ENCODE measurements at places on chromosomes 16 and 17.

- DNase-seq: no peak
These were observed 916 bp downstream of the HEATR3 start for GRCh38 chr16:50066482-50067289.

DNA sequence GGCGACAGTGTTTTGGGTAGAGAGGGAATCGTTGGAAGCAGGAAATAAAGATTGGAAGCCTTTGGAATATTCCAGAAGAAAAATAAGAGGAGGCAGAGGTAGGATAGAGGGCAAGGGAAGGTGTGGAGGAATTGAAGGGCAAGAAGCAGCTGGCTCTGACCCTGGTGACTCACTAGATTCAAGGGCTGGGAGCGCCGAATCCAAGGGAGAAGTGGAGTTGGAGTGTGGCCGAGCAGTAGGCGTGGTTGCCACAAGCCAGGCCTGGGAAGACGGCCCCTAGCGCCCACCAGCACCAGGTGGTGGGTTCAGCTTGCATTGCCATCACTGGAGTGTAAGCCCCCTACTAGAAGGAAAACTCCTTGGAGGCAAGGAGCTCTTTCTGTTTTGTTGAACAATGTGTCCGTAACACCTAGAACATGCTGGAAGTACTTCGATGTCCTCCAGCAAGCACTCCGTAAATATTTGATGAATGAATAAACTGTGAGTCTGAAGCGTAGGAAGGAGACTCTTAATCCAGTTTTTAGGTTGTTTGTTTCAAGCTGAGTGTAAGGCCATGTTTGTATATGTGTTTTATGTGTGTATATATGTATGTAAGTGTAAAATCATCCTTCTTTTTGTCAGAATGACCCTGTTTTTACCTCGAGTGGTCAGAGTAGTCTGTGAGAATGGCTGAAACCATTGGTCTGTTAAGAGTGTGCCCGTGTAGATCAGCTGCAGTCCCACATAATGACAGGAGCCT lies 139.5 kb downstream of the CMIP start:
- DNase-seq: no peak

GRCh38 chr17:55546991-55547664 lies 35.9 kb upstream of the SMIM36 start:
- no peak for DNase-seq

- DNase-seq: no peak
These were observed 492 bp downstream of the SLC25A39 start for GRCh38 chr17:44324092-44324570.

GRCh38 chr17:5068236-5068635 lies 10.0 kb upstream of the ZFP3 start:
- DNase-seq: no peak

GRCh38 chr17:16491131-16491702 lies 776 bp downstream of the LRRC75A start:
- DNase-seq: peak; percentile 21

DNA sequence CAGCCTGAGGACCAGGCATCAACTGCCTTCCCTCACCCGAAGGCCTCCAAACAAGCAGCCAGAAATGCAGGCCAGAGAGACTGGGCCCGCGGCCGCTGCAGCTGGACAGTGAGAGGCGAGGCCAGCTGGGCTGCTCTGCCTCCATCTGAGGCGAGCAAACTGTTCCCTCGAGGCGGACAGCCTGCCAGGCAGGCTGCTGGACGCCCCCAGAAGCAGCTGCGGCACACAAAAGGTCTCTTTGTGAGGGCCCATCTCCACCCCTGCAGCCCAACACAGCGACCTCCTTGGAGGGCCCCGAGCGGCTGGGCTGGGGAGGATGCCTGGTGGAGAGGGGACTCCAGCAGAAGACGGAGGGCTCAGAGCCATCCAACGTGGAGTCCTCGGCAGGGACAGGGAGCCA lies 4.7 kb downstream of the CORO7 start:
- no peak for DNase-seq

GRCh38 chr17:46023783-46024388 lies 24.8 kb downstream of the STH start:
- no peak for DNase-seq

- no peak for DNase-seq
These were observed 19.0 kb downstream of the GPR179 start for GRCh38 chr17:38324772-38325171.

DNA sequence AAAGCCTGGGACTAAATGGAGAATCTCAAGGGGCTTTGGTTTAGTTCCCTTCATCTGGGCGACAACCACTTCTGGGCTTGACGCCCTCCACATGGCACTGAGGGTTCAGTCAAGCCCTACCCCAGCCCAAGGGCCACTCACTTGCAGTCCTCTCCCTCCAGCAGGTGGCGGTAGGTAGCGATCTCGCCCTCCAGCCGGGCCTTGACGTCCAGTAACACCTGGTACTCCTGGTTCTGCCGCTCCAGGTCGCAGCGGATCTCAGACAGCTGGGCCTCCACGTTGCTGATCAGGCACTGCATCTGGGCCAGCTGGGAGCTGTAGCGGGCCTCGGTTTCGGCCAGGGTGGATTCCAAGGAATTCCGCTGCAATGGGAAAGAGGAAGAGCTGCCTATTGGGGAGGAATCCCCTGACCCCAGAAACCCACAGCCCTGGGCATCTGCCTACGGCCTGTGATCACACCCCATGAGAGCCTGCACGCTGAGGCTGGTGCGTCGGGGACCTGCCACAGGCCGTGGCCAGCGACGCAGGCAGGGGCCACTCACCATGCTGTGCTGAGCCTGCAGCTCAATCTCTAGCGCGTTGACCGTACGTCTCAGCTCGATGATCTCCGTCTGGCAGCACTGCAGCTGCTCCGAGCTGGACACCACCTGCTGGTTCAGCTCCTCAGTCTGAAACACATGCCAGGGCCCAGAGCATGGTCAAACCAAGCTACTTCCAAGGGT lies 2.7 kb downstream of the KRT36 start:
- no peak for DNase-seq

GRCh38 chr17:14838567-14838966 lies 426.6 kb downstream of the PMP22 start:
- no peak for DNase-seq

DNA sequence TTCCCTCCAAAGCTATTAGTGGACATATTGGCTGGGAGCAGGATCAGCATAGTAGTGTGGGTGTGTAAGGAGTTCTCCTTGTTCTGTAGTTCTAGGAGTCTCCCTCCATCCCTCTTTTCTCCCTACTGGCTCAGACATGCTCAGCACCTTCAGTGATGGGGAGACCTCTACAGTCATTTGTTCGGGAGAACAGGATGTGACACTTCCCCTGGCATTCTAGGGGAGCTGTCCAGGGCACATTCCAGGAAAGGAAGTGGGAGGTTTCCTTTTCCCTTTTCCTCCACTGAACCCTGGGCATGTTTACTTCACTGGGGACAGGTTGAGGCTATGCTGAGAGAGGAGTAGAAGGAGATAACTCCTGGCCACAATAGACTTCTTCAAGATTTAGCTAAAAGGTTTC lies 86.5 kb downstream of the MYH13 start:
- DNase-seq: no peak

DNA sequence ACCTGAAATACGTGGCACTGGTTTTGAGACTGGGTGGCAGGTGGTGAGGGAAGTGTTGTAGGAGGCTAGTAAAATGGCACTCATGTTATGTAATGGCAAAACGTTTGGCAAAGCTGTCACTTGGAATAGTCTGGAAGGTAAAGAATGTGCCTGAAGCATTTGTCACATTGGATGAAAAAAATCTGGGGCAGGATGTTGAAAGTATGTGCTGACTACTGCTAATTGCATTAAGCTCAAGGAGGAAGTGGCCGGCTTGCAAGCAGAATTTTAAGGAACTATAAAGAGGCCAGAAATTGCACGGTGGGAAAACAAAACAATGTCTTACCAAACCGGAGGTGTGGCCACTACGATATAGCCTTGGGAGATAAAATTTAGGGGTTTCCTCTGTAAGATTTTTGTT lies 26.6 kb upstream of the NLRP1 start:
- no peak for DNase-seq

- peak; percentile 55 for DNase-seq
These were observed 9.9 kb downstream of the TMIGD1 start for GRCh38 chr17:30323895-30324319.

- DNase-seq: no peak
These were observed 384.5 kb downstream of the CPPED1 start for GRCh38 chr16:12419151-12419550.

- no peak for DNase-seq
These were observed 132.0 kb downstream of the C16orf78 start for GRCh38 chr16:49505556-49505955.

- DNase-seq: peak; percentile 38
These were observed 2.0 kb upstream of the ARRB2 start for GRCh38 chr17:4708436-4708835.

DNA sequence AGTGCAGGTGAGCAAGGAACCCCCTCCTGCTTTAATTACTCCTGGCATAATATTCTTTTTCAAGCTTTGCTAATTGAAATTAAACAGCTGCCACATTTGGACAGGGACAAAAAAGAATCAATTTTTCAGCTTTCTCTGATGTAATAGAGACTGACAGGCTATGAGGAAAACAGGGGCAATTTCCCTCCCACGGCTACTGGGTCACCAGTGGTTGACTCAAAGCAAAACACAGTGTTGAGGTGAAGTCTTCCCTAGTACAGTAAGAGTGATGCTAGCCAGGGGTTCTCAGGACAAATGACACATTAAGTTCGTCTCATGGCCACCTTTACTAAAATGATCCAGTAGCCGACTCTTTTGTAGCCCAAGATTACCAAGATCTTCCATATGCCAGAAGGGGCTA lies 38.6 kb upstream of the PMFBP1 start:
- DNase-seq: no peak

DNA sequence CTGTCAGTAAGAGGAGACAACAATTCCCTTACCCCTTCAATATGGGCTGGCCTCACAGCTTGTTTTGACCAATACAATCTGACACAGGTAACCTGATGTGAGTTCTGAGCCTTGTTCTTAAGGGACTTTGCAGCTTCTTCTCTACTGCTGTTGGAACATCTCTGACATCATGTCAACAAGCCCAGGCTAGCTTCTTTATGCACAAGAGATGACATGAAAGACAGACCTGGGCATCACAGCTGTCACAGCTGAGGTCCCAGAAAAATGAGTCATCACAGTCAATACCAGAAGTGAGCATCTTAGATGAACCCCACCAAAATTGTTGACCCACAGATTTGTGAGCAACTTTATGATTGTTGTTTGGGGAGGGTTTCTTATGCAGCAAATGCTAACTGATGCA lies 431.7 kb upstream of the PSMD7 start:
- DNase-seq: no peak

- DNase-seq: no peak
These were observed 37.9 kb upstream of the SLC38A10 start for GRCh38 chr17:81332914-81333528.

- DNase-seq: no peak
These were observed 667 bp downstream of the OGFOD1 start for GRCh38 chr16:56451753-56452689.

DNA sequence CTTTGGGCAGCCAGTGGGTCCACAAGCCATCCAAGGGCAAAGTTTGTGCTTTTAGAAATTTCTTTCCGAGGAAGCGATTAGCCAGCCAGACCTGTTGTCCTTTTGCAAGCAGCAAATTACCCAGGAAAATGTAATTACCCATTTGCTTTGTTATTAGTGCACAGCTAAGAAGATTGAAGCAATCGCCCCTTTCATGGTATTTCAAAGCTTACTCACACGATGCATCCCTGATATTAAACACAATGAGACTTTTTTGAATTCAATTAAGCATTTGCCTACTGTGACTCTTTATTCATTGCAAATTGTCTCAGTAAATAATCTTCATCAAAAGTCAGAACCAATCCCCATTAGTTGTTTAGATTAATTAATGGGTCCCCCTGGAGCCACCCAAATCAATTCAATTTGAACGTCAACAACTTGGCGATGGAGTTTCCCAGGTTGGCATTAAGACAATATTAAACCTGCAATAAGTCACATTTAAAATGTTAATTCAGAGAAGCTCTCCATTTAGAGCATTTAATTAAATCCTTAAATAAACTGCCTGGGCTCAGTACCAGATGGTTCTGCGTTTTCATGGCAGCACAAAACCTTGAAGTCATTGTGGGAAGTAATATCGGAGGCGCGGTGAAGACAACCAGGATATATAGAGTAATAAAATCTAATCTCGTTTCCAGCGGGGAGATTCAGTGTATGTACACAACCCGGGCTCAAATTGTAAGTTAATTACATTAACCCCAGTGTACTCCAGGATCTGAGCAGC lies 366.2 kb upstream of the TNRC6C start:
- DNase-seq: no peak

DNA sequence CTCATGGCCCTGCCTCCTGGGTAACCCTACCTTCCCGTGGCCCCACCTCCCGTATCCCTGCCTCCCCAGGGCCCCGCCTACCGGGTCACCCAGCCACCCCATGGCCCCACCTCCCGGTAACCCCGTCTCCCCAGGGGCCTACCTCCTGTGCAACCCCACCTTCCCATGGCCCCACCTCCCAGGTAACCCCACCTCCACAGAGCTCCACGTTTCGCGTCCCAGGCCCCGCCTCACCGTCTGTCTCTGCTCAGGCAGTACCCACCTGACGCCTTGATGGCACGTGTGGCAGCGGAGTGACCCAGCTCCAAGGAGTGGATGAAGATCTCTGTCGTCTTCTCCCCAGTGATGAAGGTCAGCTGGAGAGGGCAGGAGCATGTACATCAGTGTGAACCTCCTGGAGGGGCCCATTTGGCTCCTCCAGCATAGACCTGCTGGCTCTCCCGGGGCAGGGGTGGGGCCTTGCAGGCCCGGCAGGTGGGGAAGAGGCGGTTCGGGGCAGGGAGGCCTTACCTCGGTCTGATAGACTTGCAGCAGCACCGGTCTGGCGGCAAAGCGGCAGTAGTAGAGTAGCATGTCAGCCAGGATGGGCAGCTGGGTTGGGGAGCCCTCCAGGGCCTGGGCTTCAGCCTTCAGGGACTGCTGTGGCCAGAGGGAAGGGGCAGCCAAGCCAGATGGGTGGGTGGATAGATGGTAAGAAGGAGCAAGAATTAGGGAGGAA lies 18.7 kb upstream of the PIK3R6 start:
- DNase-seq: no peak

DNA sequence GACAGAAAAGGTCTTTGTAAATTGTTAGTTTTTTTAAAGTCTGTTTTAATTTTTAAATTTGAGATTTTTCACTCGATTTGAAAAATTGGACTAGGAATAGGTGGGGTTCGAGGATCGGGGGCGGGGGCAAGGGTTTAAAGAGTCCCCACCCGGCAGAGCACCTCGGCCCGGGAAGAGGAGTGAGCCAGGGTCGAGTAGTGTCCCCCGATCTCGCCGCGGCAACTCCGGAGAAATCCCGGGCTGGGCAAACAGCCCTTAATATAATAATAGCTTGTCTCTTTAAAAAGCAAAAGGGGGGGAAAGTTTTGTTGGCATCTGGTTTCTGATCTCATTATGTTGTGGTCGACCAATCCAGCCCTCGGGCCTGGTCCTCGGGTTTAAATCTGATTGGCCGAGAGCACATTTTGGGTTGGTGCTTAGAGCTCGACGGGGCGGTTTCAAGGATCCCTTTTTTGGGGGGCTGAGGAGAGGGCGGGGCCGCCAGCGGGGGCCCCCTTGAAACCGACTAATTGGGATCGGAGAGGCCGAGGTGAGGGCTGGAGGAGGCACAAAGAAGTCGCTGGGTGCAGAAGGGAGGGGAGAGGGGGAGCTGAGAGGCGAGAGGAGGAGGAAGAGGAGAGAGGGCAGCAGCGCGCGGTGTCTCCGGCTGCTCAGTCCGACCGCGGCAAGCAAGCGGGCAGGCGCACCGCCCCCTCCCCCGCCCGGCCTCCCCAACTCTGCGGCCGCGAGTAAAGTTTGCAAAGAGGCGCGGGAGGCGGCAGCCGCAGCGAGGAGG lies at the start of gene FZD2:
Gene FZD2 (plus strand): TSS at position 653 of the 775 bp plus-strand sequence. CDS start 205 bp downstream, outside the sequence.
- DNase-seq: peak; percentile 44

Measured in CD8-positive, alpha-beta memory T cell (primary cell).